ENCODE measurements at places on chromosomes 11 and 22. TPM values are rescaled to one million over a fixed set of nuclear protein-coding genes. Genes with fewer than 3 reads are reported as not detected.

DNA sequence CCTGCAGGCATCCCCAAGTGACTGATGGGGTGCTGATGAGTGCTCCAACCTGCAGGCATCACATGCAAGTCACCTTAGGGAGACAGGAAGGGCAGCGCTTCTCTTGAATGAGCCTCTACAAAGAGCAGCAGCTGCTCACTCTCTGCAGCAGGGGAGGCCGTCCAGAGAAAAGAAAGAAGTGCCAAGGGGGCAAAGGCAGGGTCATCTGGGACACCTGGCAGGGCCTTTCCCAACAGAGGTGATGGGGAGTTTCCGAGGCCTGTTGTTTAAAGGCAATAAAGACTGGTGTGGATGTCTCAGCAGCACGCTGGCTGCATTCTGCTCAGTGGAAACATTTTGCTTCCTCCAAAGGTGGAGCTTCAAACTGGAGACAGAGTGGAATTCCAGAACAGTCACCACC is 113.7 kb downstream of the ETS1 start:
- peaks cover 70% of the 10 kb centered on the region for H3K36me3 ChIP-seq
- peaks cover 100% of the 10 kb centered on the region for H3K4me1 ChIP-seq
- peak; percentile 51 for DNase-seq
- peak overlapping the region; percentile 27 for H3K4me3 ChIP-seq

The MCAM gene
- 0.26 TPM for total RNA-seq

The FJX1 gene
- total RNA-seq, result not detected

DNA sequence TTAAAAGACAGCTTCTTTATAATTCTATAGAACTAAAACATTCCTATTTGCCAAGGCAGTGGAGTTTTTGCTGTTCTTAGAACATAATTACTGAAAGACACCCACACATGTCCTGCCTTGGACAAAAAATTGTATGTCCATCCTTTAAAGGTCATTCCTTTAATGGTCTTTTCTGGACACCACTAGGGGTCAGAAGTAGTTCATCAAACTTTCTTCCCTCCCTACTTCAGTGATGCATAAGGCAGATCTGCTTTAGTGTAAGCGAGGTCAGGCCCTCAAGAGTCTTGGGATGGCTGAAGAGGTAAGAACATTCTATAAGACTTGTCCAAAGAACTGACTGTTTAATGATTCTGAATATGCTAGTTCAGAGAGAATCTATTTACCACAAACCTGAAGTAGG is 4.3 kb upstream of the OR51V1 start:
- no peaks in the 10 kb centered on the region for H3K4me1 ChIP-seq
- H3K36me3 ChIP-seq, result no peaks in the 10 kb centered on the region
- no peak overlapping the region for H3K4me3 ChIP-seq

DNA sequence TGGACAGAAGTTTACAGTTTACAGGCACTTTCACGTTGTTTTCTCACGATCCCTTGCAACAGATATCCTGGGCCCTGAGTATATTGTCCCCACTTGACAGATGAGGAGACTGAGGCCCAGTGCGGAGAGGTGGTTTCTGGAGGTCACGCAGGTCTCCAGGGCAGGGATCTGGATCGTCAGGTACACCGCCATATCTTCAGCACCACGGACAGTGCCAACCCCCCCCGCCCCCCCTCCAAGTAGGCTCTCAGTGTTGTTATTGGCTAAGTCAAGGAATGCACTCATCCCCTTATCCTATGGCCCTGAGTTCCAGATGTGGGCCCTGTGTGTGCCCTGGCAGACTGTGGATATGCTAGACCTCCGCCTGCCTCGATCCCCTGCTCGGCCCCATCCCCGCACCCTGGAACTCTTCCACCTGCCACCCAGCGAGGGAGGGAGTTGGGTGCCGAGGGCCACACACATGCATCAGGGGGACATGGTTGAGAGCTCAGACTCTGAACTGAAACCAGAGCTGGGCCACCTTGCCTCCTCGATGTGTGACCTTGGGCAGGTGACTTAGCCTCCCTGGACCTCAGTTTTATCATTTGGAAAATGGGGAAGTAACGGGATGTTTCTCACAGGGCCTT is 37.5 kb downstream of the MPPED1 start:
- no peak for DNase-seq
- H3K27ac ChIP-seq, result no peak overlapping the region
- no peaks in the 10 kb centered on the region for H3K27me3 ChIP-seq
- H3K4me3 ChIP-seq, result no peak overlapping the region

The JRKL gene
- 20.0 TPM for total RNA-seq
